ENCODE measurements at places on chromosomes 11 and 22.

GRCh38 chr11:19194620-19195308 is 7.0 kb downstream of the CSRP3 start:
- no peak for DNase-seq

DNA sequence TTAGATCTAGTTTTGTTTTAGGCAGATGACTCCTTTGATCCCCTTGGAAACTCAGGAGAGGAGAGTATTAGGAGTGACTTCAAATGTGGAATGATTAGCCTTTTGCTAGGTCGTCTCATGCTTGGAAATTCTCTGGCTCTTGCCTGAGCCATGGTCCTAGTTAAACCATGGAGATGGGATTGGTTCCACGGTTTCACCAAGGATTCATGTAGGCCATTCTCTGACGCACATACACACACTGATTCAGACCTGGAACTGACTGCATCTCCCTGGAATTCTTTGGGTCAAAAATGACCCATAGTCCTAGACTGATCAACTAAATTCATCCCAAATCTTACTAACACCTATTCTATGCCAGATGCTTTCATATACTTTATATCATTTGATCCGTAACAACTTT is 56.5 kb downstream of the POLD3 start:
- no peak for DNase-seq

GRCh38 chr11:117183724-117184349 is 5.3 kb downstream of the SIDT2 start:
- no peak for DNase-seq

DNA sequence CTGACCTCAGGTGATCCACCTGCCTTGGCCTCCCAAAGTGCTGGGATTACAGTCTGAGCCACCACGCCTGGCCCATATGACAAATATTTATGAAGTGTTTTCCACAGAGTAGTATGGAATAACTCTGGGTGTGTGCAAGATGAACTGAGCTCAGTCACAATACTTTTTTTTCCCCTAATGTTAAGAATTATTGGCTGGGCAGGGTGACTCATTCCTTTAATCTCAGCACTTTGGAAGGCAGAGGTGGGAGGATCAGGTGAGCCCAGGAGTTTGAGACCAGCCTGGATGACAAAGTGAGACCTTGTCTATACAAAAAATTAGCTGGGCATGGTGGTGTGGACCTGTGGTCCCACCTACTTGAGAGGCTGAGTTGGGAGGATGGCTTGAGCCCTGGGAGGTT is 6.4 kb downstream of the PTPRJ start:
- no peak for DNase-seq

- DNase-seq: no peak
Measured at GRCh38 chr22:45240104-45240809, 437 bp downstream of the KIAA0930 start.

DNA sequence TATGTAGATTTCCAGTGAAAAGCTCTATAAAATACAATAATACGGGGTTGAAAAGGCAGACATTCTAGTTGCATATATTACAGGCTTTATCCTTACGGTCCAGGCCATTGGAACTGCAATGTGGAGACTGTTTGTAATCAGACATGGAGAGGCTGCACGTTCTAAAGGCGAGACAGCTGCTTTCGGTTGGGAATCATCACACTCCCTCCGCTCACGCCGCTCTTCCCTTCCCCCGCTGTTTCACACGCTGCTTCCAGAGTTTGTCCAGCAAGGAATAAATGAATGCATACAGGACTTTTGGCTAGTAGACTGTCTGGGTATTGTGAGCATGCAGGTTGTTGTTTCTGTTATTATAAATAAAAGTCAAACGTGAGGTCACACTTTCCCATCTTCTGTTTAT is 13.5 kb upstream of the EFCAB6 start:
- DNase-seq: no peak
